ENCODE measurements at places on chromosomes 5 and 9. TPM values are rescaled to one million over a fixed set of nuclear protein-coding genes. Genes with fewer than 3 reads are reported as not detected.

GRCh38 chr9:70303268-70303667, 44.5 kb downstream of the SMC5 start:
- no peak for DNase-seq

DNA sequence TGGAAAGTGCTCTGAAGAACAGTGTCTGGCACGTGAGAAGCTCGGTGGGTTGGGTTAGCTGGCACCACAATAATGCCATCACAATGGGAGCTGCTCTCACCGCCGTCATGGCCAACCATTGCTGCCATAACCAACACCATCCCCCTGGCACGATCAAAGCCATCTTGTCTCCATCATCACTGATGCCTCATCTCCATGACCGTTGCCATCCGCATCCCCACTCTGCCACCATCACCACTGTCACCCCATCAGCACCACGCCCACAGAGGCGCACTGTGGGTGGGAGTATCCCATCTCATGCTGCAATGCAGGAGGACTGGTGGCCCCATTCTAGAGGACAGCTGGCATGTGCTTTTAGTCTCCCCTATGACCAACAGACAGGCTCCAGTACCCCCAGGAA, 23.7 kb downstream of the NR5A1 start:
- no peak for DNase-seq

DNA sequence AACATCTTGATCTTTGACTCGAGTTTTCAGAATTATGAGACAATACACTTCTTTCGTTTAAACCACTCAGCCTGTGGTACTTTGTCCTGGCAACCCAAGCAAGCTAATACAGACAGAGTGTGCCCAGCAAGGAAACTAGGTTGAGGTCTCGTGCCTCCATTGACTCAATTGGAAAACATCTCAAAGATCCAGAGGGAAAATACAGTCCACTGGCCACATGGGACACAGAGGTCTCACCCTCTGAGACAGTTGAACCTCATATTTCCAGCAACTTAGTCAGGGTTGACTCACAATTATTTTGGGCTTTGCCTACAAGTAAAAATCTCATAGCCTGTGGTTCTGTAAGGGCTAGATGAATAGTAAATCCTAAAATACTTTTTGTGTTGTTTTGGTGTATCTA, 631.5 kb downstream of the MTRR start:
- no peak for DNase-seq

Gene MVB12B
- 26.9 TPM for total RNA-seq

GRCh38 chr9:94554078-94554438, 825 bp upstream of the PCAT7 start:
- DNase-seq: no peak

- no peak for DNase-seq
Measured at GRCh38 chr5:146568161-146568560, 52.2 kb upstream of the GPR151 start.

GRCh38 chr5:150645070-150645700, 4.7 kb downstream of the SYNPO start:
- no peak for DNase-seq

DNA sequence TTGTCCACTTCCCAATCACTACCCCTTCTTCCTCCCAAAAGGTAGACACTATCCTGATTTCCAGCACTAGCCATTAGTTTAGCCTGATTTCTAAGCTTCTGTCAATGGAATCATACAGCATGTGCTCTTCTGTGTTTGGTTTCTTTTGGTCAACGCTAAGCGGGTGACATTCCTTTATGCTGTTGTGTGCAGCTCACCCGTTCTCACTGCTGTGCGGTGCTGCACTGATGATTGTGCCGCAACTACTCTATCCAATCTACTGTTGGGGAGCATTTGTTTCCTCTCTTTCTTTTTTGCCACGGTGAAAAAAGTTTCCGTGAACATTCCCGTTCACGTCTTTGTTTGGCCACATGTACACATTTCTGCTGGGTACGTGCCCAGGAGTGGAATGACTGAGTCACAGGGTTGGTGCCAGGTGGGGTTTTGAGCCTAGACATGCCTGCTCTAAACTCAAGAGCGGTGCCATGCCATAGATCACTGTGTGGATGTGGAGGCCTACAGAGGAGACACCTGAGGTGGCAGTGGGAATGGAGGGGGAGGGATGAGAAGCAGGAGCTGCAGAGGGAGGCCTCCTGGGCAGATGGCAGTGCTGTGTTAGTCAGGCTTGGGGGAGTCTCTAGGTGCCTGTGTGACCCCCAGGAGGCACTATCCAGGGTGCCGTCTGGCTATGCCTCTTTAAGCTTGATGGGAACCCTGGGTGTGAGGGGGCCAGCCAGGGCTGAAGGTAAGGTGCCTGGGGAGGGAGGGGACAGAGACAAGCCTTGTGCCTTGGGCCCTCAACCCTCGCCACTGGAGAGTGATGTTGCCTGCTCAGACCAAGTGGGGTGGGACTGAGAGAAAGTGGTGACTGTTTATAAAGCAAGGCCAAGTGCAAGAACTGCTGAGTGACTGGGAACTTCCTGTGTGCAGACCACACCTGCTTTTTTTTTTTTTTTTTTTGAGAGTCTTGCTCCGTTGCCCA, 11.4 kb upstream of the ANKRD33B start:
- DNase-seq: no peak

GRCh38 chr9:131621551-131622358, 76.4 kb downstream of the PRRT1B start:
- peak; percentile 13 for DNase-seq

DNA sequence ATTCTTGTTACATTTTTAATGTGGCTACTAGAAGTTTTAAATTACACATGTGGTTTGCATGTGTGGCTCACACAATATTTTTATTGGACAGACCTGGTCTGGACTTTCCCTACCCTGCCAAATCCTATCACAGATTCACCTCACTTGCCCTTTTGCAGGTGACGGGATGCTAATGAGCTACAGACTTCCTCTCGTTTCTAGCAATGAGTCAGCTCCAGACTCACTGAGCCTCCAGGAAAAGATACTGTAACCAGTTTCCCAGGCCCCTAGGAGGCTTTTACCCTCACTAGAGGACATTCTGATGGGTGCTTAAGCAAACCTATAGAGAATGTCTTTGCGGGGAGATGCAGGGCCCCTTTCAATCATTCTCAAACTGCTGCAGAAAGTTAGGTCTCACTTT, 135.4 kb downstream of the WDR41 start:
- DNase-seq: no peak

DNA sequence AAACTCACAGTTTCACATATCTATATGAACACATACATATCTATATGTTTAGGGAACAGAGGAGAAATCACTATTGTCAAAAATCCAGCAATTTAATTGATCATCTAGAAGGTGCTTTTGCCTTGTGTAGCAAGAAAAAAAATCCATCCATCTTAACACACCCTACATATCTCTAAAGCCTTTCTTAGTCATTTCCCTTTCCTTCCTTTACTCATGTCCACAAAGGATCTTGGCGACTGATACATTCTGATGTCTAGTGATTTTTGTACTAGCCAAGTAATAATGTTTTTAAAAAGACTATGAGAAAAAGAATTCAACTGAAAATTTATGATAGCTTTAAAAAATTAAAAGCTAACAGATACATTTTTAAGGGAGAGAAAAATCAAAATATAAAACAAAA, 22.5 kb downstream of the ZDHHC21 start:
- no peak for DNase-seq

DNA sequence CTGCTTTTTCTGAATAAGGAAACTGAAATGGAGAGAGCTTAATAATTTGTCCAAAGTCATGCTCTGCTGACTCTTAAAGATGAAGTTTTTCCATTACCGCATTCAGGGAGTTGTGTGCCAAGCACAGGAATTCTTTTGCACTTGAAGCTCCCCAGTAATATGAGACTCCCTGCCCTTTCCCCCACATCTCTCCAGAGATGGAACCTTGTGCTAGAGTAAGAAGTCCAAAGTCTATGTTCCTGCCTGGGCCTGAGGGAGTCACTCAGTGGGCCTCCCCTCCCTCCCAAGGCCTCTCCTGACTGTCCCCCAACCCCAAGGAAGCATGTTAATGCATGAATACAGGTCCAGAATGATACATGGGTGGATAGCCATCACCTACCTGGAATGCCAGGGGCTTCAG, 173.3 kb upstream of the SEMA6A start:
- DNase-seq: no peak

GRCh38 chr9:122370303-122370702, 521 bp upstream of the PTGS1 start:
- no peak for DNase-seq

GRCh38 chr9:79658926-79659325, 87.2 kb downstream of the TLE4 start:
- no peak for DNase-seq

DNA sequence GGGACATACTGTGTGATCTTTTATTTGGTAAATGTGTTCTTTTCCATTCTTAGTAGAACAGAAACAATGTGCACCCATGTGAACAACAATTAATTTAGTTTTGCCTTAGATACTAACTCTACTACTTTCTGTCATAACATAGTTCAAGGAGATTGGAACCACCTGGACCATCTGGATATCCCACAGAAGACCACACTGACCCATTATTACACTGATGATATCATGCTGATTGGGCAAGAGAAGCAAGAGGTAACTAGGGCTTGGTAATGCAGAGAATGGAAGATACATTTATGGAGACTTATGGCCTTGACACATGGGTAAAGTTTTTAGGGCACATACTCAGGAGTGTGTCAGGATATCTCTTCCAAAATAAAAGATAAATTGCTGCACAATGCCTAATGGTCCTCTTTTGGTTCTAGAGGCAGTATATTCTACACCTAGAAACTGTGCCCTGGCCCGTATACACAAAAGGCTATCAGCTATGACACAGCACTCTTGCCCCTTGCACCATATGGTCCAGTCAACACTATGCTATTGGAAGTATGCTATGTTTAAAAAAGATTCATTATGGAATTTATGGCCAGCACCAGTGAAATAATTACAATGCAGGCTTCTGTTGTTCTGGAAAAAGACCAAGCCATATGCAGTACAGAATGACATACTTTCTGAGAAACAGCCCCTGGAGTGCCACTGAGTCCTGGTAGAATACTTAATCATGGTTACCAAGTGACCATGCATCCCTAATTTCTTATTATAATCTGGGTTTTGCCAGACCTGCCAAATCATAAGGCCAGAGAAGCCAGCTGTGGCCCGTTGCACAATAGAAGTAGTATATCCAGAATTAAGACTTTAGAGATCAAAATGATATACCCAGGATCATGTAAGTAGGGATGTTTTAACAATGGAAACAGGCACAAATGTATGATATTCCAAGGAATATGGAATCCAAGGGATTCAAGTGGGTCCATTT, 41.6 kb upstream of the MROH2B start:
- DNase-seq: no peak

Gene PCDHGA6
- 0.14 TPM for total RNA-seq

DNA sequence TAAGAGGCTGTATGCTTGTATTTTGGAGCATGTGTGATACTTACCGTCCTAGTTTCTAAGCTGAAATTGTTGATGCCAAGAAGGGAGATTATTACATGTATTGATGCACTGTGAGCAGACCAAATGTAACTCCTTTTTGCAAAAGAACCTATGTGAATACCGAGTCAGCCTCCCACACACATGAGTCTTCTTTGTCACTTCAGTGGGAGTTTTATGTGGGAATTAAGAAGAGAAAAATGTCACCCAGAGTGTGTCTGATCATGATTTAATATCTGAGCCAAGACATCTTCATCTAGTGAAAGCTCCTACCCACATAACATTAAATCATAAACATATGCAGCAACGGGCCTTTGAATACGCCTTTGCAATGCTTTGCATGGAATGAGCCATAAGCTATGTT, 380.3 kb upstream of the ACTBL2 start:
- no peak for DNase-seq

- no peak for DNase-seq
Measured at GRCh38 chr5:91114658-91115057, 268.5 kb downstream of the ARRDC3 start.

DNA sequence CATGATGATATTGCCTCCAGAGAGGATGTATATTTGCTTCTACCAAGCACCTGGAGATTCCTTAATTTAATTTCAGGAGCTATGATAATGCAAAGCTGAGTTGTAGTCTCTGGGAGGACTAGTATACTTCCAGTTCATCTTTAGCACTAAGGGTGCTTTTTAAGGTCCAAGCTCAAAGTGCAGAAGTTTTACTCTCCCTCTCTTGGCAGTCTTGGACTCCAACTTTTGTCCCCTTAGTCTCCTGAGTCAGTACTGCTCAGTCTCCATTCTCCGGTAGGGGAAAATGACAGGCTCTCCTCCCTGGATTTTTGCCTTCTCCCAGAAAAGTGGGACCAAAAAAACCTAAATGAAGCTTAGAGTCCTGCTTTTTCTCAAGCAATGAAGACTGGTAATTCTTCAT, 8.3 kb downstream of the SMIM3 start:
- no peak for DNase-seq
